ENCODE measurements at places on chromosomes 4 and X.
A peak's percentile ranks its signal among the peaks of the same experiment; 100 is the strongest.

DNA sequence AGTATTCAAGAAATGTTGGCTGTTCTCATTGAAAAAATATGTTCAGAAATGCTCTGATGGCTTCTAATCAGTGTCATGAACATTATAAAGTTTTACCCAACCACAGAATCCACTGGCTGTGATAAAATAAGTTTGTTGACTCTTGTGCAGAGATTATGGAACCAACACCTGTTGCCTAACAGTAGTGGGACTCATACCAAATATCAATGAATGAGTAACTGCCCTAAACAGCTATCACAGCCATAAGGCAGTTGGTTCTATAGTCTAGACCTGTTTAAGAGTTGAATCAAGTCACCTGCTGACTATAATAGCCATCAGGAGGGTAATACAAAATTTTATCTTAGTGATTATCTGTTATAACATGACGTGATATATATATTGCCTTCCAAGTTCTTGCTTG lies 168.3 kb downstream of the ATOH1 start:
- DNase-seq: no peak

GRCh38 chr4:81369886-81370285 lies 101.8 kb downstream of the RASGEF1B start:
- no peak for DNase-seq

DNA sequence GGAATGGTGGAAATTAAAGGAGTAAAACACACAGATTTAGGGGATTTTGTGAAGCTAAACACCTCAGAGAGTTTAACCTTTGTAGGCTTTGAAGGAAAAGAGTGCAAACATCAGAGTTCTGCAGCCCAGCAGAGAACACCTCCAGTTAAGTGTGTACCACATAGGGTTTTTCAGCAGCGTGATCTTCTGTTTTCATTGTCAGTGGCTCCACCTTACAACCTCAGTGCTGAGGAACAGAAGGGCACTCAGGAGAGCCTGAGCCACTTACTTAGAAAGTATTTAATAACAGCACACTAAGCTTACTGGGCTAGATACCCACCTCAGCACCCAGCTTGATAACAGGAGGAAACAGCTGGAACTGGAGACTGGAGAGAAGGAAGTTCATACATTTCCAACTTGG lies 2.0 kb upstream of the FBXW7 start:
- DNase-seq: no peak

- DNase-seq: no peak
These were observed 1.8 kb downstream of the FGFR3 start for GRCh38 chr4:1794809-1795298.

GRCh38 chrX:153764786-153765137 lies 713 bp downstream of the PLXNB3 start:
- no peak for DNase-seq

DNA sequence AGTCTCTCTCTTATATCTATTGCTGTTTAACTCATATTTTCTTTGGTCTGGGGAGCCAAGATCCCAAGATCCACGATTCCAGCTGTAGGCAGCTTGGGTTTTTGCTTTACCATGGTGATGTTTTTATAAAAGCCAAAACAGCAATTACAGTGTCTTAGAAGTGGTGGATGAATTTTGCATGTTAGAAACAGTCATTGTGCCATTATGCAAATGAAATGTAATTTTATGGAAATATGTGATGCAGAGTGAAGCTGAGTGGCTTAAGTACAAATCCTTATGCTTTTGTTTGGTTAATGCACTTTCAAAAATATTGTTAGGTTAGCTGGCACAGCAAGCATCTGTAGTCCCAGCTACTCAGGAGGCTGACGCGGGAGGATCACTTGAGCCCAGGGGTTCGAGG lies 32.8 kb upstream of the PTTG2 start:
- DNase-seq: no peak

GRCh38 chrX:9147086-9147485 lies 113.2 kb upstream of the FAM9B start:
- no peak for DNase-seq

DNA sequence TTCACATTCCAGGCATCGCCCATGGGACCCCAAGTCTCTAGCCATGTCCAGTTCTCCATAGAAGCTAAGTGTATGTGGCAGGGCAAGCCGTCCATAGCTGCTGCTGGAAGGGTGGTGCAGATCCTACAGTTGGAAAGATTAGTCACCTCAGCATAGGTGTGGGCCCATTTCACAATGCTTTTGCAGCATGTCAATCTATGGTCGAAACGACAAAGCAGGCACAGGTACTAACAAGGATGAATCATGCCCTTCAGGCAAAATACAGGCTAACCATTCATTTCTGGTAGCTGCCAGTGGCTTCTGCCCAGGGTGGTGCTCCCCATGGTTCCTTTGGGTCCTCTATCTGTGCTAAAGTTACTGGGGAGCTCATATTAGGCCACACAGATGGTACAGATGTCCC lies 225.2 kb downstream of the ADGRL3 start:
- DNase-seq: no peak

GRCh38 chr4:91025241-91026148 lies 898.3 kb downstream of the CCSER1 start:
- no peak for DNase-seq

- DNase-seq: no peak
These were observed 42.8 kb upstream of the HPF1 start for GRCh38 chr4:169800541-169800940.

- DNase-seq: peak; percentile 18
These were observed 2.6 kb downstream of the SLC25A31 start for GRCh38 chr4:127732623-127733328.

GRCh38 chr4:94913316-94913715 lies 155.6 kb downstream of the BMPR1B start:
- peak; percentile 2 for DNase-seq

GRCh38 chr4:105327222-105327621 lies 146.6 kb downstream of the PPA2 start:
- no peak for DNase-seq

GRCh38 chr4:39231660-39232059 lies 49.3 kb downstream of the WDR19 start:
- no peak for DNase-seq

GRCh38 chr4:149277705-149278104 lies 537.9 kb downstream of the IQCM start:
- no peak for DNase-seq

- DNase-seq: no peak
These were observed 94.6 kb downstream of the STIM2 start for GRCh38 chr4:26955241-26955640.

GRCh38 chr4:48939785-48940184 lies 33.2 kb upstream of the OCIAD2 start:
- DNase-seq: no peak

DNA sequence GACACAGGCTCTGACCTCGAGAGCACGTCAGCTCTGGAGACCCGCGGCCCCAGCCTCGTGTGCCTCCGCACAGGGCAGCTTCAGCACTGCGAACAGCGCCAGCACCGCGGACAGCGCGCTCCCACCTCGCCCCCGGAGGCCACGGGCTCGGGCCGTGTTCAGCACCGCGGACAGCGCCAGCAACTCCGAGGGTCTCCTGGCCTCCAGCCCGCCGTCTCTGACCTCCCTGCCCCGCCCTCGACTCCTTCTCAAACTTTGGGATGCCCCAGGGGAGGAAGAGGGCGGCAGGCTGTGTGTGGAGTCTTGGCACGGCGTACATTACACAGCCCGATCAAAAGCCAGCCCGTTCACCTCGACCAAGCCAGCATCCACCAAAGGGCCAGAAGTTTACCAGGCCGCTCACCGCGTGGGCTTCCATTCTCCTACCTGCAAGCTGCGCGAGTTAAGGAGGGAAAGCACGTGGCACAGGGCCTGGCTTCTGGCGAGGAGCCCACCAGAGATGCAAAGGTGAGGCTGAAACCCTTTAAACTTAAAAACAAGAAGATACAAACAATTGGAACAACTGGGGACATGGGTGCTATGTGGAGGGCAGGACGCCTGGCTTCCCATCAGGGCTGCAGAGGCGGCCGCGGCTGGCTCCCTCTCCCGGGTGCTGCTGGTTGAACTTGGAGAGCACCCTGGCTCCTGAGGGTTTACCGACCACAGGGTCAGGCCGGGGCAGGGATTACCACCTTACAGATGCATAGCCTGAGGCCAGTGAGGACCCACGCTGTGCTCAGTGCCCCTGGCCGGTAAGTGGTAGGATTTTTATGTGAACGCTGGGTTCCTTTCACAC lies 4.5 kb upstream of the NKX1-1 start:
- DNase-seq: peak; percentile 51

GRCh38 chr4:127844601-127845116 lies 36.0 kb upstream of the PLK4 start:
- DNase-seq: no peak

DNA sequence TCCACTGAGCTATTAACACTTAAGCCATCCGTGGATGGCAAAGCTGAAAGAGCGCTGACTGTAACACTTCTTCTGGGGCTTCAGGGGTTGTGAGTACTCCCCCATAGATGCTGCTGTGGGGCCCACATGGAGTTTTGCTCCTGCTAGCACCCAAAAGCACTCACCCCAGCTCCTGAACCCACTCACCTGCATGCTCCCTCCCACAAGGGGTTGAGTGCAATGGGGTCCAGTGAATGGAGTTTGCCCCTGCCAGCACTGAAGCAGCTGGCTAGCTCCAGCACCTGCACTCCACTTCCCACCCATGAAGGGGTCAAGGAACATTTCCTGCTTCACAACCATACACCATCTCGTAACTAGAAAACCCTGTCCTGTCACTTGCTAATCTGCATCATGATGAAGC lies 78.9 kb downstream of the IL21 start:
- no peak for DNase-seq

DNA sequence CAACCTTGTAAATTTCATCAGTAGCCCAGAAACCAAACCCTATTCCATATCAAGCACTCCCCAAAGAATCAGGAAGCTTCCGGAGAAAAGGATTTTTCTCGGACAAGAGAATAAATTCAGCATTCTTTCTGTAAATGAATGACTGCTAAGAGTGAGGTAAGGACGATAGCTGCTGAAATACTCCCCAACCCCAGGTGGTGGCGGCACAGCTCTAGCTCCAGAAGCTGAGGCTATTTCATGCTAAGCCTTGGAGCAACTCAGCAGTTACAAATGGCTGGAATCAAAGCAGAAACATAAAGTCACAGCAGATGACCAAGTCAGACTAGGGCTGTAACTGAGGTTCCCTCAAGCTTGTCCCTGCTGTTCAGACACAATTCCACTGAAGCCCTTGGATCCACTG lies 13.9 kb upstream of the PCDH19 start:
- no peak for DNase-seq

GRCh38 chr4:8286719-8287342 lies 17.3 kb downstream of the HTRA3 start:
- no peak for DNase-seq

DNA sequence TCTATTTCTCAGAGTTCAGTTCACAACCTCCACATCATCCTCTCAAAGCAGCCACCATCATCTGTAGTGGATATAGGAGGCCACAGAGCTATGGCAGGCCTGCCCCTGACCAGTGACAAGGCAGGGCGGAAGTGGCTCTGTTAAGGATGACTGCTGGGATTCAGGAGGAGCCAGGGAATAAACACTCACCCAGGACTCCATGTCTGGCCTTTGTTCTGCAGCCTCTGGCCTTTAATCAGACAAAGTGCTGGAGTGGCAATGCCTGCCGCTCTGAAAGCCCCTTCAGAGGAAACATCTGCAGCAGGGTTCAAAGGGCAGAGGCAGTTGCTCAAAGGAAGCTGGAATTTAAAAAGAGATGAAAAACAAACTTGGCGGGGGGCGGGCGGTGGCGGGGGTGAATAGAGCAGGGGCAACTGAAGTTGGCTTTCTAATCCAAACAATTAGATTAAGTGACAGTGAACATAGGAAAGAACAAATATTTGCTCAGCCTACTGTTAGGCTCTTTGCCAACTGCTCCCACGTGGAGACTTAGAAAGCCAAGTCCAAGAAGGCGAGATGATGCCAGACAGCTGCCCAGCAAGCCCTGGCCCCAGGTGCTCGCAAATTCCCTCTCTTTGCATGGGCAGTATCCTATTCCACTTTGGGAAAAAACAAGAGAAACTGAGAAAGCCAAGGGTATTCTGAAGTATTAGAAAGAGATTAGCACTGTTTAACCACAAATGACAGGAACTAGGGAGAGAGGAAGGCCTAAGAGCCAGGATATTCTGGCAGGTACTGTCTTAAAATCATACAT lies 5.5 kb downstream of the MPP1 start:
- DNase-seq: no peak

DNA sequence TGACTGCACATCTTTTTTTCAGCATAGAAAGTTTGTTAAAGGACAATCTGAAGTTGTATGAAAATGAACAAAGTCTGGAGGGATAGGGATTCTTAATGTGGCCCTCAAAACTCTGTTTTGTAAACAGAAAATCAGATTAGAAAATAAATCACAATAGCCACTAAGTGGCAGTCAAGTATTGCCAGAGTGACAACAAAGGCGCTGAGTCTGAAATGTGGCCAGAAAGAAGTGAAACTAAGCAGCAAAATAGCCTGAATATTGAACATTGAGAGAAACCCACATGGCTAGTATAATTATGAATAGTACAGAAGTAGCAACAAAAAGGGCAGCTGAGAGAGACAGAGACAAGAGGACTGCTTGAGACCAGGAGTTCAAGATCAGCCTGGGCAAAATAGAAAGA lies 81.1 kb upstream of the CT45A1 start:
- DNase-seq: no peak

GRCh38 chrX:40260146-40260747 lies 162.5 kb upstream of the BCOR start:
- no peak for DNase-seq

GRCh38 chr4:183962419-183962818 lies 57.3 kb downstream of the STOX2 start:
- no peak for DNase-seq

DNA sequence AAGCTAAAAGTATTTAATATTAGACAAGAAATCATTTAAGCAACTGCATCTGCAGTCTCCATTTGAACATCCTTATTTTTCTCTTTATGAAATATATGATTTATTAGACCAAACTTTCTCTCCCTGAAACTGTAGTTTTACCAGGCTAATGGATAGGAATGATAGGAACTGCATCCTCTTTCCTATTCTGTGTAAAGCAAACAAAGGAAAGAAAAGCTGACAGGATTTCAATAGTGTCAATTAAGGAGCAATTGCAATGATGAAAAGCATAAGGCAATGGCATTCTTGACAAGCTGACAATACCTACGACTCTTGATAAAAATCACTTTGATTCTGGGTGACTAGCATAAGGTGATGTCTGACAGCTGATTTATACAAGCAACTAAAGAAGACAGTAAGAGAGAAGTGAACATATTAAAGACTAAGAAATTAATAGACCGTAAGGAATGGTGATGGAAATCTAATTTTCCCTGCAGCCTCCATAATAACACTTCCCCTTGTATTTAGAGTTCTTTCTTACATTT lies 502.5 kb downstream of the TECRL start:
- no peak for DNase-seq

GRCh38 chr4:185743722-185744487 lies 68.1 kb downstream of the SORBS2 start:
- DNase-seq: no peak

- no peak for DNase-seq
These were observed 105.9 kb downstream of the SHROOM4 start for GRCh38 chrX:50707955-50708699.
